ENCODE measurements at places on chromosomes 11 and 22.

DNA sequence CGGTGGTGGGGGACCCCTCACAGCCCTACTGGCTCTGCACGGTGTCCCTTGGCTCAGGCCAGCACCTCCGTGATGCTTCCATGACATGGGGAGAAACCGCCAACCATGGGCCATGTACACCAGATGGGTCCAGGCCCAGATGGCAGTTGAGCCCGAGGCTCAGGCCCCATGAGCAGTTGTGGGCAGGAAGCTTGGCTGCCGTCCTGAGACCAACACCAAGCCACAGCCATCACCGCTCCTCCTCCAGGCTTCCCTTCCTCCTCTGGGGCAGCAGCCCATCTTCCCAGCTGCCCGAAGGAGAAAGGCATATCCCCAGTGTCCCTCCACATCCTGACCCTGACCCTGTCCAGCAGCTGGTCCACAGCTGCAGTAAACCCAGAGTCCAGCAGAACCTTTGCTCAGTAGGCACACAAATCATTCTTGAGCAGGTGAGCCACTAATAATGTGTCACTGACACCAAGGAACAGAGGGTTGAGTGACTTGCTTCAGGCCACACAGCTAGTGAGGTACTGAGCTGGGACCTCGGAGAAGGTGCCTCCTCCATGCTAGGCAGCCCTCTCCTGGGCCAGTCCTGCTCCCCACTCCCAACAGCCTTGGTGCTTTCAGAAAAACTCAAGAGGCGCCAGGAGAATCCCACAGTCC lies 204.9 kb downstream of the CTTN start:
- DNase-seq: no peak

DNA sequence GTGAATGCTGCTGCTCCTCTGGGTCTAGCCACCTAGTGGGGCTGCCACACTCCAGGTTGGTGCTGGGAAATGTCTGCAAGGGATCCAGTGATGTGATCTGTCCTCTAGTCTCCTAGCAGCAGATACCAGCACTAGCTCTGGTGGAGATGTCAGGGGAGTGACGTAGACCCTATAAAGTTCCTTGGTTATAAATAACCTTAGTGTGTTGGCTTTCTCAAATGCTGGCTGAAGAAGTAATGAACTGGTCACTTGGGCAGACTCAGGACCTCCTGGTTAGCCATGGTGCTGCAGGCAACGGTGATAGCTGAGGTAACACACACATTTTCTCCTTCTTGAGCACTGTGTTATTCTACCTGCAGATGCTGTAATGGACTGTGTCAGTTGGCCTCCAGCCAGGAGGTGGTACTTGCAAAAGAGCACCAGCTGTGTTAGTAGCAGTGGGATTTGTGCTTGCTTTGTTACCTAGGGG lies 35.5 kb downstream of the BBOX1 start:
- no peak for DNase-seq

- DNase-seq: peak; percentile 56
Measured at GRCh38 chr22:31977141-31977841, 33.0 kb downstream of the YWHAH start.

DNA sequence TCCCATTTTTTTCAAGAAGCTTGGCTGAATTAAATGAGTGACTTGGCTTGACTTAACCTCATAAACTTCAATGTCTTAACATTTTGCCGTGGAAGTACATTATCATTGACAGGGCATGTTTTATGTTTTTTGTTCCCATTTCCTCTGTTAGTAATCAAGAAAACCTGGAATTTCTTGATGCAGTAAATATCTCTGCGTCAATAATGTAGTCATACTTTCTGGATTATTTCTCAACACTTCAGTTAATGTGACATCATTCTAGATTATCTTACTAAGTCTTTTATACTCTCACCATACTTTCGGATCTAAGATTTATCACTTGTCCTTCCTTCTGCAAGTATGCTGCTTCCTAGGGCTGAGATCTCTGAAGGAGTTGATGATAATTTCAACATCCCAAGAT lies 58.6 kb upstream of the PGR start:
- DNase-seq: no peak

GRCh38 chr11:12009617-12010321 lies 1.3 kb upstream of the DKK3 start:
- no peak for DNase-seq

DNA sequence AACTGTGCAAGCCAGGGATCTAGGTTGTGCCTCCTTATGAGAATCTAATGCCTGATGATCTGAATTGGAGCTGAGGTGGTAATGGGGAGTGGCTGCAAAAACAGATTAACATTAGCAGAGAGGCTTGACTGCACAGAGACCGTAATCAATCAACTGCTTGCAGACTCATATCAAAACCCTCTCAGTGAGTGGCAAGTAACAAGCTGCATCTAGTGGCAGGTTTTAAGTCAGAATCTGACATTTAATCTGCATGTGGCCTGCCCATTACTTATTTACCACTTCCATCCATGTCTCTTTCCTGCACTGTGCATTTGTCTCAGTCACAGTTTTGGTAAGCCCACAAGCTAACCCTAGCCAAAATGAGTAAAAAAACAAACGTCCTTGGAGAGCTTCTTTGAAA lies 11.2 kb downstream of the C11orf58 start:
- DNase-seq: no peak

GRCh38 chr11:61089806-61090491 lies 12.3 kb upstream of the CD5 start:
- no peak for DNase-seq

GRCh38 chr22:32052936-32053791 lies 10.1 kb downstream of the SLC5A1 start:
- DNase-seq: no peak

DNA sequence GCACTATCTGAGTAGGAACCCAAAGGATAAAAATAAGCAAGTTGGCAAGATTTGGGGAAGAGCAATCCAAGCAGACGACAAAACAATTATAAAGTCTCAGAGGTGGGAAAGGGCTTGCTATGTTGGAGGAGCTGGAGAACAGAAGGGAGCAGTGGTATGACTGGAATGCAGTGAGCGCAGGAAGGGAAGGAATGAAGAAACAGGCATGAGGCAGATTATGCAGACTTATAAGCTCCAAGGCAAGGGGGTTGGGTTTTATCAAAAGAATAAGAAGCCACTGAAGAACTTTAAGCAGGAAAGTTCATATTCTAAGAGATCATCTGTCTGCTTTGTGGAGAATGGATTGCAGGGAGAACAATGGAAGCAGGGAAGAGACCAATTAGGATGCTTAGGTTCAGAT lies 31.7 kb downstream of the PGM2L1 start:
- peak; percentile 90 for DNase-seq

DNA sequence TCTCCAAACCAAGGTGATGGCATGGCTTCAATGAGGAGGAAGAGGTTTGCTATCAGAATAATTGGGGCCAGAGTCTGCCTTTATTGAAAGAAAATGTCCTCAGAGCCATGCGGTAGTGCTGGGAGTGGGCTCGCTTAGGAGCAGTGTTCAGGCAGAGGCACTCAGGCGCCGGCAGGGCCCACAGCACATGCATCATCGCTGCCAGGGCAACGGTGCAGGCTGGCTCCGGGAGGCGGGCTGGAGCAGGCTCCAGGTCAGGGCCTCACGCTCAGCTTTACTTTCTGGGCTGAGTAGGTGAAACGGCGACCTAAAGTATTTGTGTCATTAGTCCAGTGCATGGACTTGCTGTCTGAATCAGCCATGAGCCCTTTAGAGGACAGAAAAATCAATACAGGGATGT lies 169.9 kb upstream of the CCDC90B start:
- no peak for DNase-seq

- peak; percentile 50 for DNase-seq
Measured at GRCh38 chr22:39183991-39184585, 31.6 kb upstream of the CBX7 start.

- no peak for DNase-seq
Measured at GRCh38 chr22:29230972-29231875, 25.5 kb downstream of the EMID1 start.

- no peak for DNase-seq
Measured at GRCh38 chr11:125494031-125494360, 2.1 kb downstream of the FEZ1 start.

- no peak for DNase-seq
Measured at GRCh38 chr11:119419834-119420492, 3.0 kb downstream of the THY1 start.

DNA sequence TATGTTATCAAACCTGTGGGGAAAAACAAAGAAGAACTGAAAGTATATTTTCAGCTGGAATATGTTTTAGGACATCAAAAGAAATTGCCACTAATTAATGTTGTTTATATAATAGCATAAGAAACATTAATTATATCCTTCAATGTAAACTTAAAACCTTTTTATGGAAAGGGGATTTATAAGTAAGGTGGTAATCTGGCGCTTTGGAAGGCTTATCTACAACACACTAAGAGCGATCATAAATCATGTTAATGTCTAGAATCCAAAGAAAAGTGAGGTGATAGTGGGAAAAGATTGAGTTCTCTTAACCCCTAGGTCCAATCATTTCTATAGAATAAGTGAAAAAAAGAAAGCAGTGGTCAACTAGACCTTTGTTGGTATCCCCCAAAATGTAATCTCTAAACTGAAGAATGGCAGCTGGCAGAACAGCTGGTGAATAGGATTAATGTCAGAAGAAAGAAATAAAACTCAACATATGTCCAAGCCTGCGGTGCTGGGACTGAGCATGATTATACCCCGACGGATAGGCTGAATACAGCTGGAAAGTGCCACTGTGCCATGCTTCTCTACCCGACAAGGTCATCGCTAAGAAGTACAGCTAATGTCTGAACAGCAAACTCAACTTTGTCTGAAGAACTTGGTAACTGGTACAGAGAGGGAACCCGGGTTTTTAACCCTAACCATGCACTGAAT lies 64.0 kb downstream of the SOX6 start:
- DNase-seq: no peak

DNA sequence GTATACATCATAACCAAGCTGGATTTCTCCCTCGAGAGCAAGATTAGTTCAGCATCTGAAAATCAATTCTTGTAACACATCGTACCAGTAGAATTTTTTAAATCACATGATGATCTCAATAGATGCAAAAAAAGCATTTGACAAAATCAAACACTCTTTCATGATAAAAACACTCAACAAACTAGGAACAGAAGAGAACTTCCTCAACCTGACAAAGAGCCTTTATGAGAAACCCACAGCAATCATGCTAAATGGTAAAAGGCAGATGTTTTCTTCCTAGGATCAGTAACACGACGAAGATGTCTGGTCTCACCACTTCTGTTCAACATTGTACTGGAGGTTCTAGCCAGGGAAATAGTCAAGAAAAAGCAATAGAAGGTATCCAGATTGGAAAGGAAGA lies 34.1 kb upstream of the TMPRSS4 start:
- DNase-seq: no peak

DNA sequence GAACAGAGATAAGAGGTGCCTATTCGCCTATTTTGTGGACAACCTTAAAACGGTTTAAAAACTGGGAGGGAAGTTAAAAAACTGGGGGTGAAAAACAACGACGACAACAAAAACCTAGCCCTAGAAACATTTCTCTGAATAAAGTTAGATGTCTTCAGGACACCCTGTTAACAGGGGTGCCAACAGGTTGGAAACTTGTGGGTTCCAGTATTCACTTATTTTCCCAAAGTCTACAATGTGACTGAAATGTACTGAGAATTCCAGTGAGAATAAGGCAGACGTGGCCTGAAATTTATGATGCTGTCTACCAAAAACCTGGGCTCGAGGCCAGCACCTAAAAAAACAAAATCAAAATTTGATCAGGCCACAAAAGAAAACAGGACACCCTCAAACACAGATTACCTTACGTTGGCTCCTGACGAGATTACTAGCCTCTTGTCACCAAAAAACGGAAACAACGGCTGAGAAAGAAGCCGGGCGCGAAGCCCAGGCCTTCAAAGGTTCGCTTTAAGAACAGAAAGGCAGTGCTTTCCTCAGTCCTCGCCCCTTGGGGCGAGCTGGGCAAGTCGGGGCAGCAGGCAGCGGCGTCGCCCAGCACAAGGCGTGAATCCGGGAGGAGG lies 906 bp downstream of the CCDC90B start:
- DNase-seq: no peak

DNA sequence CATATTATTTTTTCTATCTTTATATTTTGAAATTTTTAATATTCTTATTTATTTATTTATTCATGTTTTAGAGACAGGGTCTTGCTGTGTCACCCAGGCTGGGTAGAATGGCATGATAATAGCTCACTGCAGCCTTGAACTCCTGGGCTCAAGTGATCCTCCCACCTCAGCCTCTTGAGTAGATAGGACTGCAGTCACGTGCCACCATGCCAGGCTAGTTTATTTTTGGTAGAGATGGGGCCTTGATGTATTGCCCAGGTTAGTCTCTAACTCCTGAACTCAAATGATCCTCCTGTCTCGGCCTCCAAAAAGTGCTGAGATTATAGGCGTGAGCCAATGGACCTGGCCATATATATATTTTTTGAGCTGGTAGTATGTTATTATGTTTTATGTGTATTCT lies 2.4 kb upstream of the SPDYC start:
- DNase-seq: no peak

DNA sequence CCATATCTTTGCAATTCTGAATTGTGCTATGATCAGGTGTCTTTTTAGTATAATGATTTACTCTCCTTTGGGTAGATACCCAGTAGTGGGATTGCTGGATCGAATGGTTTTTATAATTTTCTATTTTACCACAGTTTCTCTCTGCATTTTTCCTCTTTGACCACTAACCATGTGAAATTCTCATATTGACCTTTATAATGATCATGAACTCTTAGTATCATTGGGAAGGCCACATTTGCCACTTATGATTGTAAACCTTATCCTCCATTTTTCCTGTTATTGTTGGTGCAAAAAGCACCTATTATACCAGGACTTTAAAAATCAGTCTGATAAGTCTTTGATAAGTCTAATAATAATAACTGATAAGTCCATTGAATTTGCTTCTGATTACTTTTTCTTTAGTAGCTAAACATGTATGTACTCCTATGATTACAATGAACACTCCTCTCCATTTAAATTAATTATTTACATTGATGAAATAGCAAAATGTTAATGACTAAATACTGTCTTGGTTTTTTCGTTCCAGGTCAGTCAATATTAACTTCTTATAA lies 9.6 kb downstream of the NEAT1 start:
- DNase-seq: no peak

GRCh38 chr11:66230978-66231377 lies 37.5 kb upstream of the RAB1B start:
- no peak for DNase-seq

- DNase-seq: peak; percentile 36
Measured at GRCh38 chr22:30538280-30538679, 8.3 kb downstream of the SEC14L6 start.

GRCh38 chr22:21680830-21681565 lies 15.2 kb downstream of the PPIL2 start:
- no peak for DNase-seq

GRCh38 chr11:66612458-66612857 lies 4.0 kb upstream of the RBM14 start:
- DNase-seq: no peak

- peak; percentile 53 for DNase-seq
Measured at GRCh38 chr22:38753948-38754750, 1.6 kb downstream of the SUN2 start.

GRCh38 chr11:43576803-43577521 lies 103.6 kb upstream of the HSD17B12 start:
- peak; percentile 36 for DNase-seq

GRCh38 chr22:17009640-17010291 lies 1.7 kb upstream of the GAB4 start:
- no peak for DNase-seq

Measured in fibroblast of skin of abdomen (primary cell).